ENCODE measurements at places on chromosomes 12 and 14.

- no peak for DNase-seq
Measured at GRCh38 chr14:55220230-55220629, 28.8 kb upstream of the DLGAP5 start.

GRCh38 chr12:78229591-78230101 is 399.0 kb downstream of the NAV3 start:
- peak; percentile 56 for DNase-seq

DNA sequence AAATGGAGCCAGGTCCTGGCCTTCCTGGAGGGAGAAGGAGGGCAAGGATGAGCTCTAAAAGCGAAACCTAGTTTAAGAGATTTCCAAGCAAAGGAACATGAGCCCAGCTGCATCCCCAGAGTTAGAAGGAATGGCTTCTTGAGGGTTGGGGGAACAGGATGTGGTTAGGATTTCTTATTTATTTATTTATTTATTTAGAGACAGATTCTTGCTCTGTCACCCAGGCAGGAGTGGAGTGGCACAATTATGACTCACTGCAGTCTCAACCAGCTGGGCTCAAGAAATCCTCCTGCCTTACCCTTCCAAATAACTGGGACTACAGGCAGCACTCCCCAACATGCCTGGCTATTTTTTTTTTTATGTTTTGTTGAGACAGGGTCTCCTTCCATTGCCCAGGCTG is 25.3 kb upstream of the TMEM106C start:
- no peak for DNase-seq

GRCh38 chr12:49824416-49824815 is 3.8 kb downstream of the NCKAP5L start:
- no peak for DNase-seq

GRCh38 chr12:119822046-119822445 is 55.1 kb downstream of the CIT start:
- DNase-seq: no peak

DNA sequence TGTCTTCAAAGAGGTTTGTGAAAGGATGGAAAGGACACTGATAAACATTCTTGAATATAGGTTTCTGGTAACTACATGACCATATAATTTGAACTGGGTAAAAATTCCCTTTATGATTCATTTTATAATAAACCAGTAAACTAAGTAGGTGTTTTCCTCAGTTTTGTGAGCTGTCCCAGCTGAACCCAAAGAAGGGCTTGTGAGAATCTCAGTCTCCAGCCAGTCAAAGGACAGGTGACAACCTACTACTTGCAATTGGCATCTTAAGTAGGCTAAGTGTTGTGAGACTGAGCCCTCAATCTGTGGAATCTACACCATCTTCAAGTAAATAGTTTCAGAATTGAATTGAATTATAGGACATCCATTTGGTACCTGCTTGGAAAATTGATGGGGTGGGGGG is 75.2 kb downstream of the MYF5 start:
- DNase-seq: no peak

- no peak for DNase-seq
Measured at GRCh38 chr14:89060191-89060590, 235.7 kb downstream of the TTC8 start.

- DNase-seq: peak; percentile 33
Measured at GRCh38 chr12:83827860-83828259, 1084.7 kb downstream of the SLC6A15 start.

DNA sequence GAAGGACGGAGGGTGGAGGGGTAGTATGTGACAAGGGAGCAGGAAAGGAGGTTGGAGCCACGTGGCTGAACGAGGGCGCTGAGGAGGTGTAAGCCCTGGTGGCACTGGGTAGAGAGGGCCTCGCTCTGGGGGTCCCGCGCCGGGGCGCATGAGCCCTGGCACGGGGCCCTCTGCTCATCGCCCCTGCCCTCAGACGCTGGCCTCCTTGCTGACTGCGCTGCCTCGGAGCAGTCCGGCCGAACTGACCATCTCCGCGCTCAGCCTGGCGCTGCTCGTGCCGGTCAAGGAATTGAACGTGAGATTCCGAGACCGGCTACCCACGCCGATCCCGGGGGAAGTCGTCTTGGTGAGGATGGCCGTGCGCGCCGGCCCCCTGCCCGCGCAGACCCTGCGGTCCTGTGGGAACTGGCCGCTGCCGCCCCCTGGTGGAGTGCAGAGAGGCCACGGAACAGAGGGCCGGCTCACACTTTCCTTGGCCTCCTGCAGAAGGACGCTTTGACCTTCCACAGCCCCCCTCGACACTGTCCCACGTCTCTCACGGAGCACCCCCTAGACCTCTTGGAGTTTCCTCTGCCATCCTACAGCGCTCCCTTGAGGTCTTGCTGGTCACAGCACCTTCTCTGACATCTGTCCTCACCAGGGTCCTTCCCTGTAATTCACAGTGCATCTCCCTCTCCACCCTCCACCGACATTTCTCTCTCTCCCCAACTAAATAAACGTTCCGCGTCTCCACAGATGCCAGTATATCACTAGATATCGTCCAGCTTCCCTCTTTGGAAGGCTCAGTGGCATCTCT is 10.5 kb downstream of the ARHGEF25 start:
- DNase-seq: peak; percentile 76
